ENCODE measurements at places on chromosomes 16 and 17.

DNA sequence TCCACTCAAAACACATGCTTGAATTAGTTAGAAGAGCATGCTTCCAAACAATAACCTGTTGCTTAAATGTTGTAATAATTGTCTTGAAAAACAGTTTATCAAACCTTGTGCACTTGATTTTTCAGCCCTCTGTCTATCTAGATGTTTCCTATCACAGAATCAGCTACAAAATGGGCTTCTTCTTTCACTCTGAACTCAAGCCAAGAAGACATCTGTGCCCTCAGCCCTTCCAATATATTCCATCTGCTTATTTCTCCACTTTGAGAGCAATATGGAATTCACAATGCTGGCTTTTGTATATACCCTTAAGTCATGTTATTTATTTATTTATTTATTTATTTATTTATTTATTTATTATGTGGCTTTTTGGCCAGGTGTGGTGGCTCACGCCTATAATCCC lies 234.2 kb downstream of the TOX3 start:
- DNase-seq, result no peak

DNA sequence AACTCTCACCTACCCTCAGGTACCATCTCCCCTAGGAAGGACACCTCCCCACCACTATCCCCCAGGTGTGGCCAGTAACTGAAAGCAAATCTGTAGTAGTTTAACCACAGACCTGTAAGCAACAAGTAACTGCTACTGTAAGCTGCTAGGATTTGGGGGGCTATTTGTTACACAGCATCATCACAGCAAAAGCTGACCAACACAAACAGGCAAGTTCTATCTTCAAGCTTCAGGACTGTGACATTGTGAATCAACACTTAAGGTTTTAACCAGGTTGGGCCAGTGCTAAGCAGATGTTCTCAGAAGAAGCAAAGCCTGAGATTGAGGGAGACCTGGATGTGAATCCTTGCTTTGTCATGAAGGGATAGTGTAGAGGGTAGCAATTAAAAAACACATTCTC lies 47.0 kb downstream of the ABCC6 start:
- DNase-seq, result no peak

GRCh38 chr16:19639986-19640421 lies 78.0 kb downstream of the KNOP1 start:
- no peak for DNase-seq

- no peak for DNase-seq
Observed at GRCh38 chr16:69311533-69312387, 610 bp downstream of the VPS4A start.

- DNase-seq, result no peak
Observed at GRCh38 chr16:54165174-54165911, 121.2 kb downstream of the IRX3 start.

DNA sequence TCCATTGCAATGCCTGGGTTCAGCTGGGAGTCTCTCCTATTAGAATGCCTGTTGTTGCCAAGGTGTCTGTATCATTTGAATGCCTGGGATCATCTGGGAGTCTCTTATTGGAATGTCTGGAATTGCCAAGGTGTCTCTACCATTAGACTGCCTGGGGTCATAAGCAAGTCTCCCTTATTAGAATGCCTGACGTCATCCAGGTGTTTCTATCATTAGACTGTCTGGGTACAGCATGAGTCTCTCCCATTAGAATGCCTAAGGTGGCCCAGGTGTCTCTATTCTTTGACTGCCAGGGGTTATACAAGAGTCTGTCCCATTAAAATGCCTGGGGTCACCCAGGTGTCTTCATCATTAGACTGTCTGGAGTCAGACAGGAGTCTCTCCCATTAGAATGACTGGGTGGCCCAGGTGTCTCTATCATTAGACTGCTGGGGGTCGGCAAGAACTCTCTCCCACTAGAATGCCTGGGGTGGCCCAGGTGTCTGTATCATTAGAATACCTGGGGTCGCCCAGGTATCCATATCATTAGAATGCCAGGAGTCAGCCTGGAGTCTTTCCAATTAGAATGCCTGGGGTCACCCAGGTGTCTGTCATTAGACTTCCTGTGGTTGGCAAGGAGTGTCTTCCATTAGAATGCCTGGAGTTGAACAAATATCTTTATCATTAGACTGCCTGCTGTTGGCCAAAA lies 2274.0 kb downstream of the TP53TG3F start:
- DNase-seq, result no peak

- no peak for DNase-seq
Observed at GRCh38 chr17:42835732-42836131, 2.5 kb downstream of the PSME3 start.

Data from amygdala (tissue), 56 donors.